HFFc6 (cell line): ENCODE measurements at places on chromosomes 1 and 21. TPM values are rescaled to one million over a fixed set of nuclear protein-coding genes. Genes with fewer than 3 reads are reported as not detected.

GRCh38 chr1:36733748-36734147 is 251.0 kb upstream of the CSF3R start:
- H3K27ac ChIP-seq: no peak overlapping the region
- H3K36me3 ChIP-seq: peaks cover 27% of the 10 kb centered on the region
- H3K4me1 ChIP-seq: no peaks in the 10 kb centered on the region
- H3K27me3 ChIP-seq: peaks cover 3% of the 10 kb centered on the region; the same call in 1 of the 2 replicates
- no peak for DNase-seq

- H3K36me3 ChIP-seq: no peaks in the 10 kb centered on the region
- no peak for DNase-seq
- H3K4me3 ChIP-seq: no peak overlapping the region
- no peak overlapping the region for H3K27ac ChIP-seq
- H3K27me3 ChIP-seq: peaks cover 1% of the 10 kb centered on the region
Observed at GRCh38 chr1:177783051-177783450, 186.8 kb downstream of the SEC16B start.

DNA sequence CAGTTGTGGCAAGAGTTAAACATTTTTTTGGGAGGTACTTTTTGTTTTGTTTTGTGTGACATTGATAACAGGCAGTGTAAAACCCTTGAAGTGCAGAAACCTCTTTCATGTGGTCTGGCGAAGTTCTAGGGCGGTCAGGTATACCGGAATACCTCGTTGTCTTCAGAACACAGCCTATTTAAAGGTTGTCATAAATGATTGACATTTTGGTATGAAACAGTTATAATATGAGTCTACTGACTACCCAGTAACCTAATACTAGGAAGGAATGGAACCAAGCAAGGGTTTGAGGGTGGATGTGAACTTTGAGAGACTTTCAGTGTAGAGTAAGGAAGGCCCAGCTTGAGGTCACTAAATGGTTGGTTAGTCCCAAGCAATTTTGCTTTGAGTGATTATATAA is 40.5 kb downstream of the PATJ start:
- H3K4me1 ChIP-seq: no peaks in the 10 kb centered on the region
- H3K27ac ChIP-seq: no peak overlapping the region

- H3K27ac ChIP-seq: no peak overlapping the region
- no peaks in the 10 kb centered on the region for H3K27me3 ChIP-seq
- DNase-seq: no peak
- peaks cover 21% of the 10 kb centered on the region for H3K36me3 ChIP-seq
- peaks cover 25% of the 10 kb centered on the region for H3K4me1 ChIP-seq
- no peak overlapping the region for H3K4me3 ChIP-seq
Observed at GRCh38 chr1:205706601-205707502, 26.5 kb upstream of the SLC45A3 start.

Gene CHAF1B
- 4.7 to 11.4 TPM (median 8.5 TPM) in 3 replicates for total RNA-seq

Gene LCE2C
- not detected in 3 replicates for total RNA-seq

Gene HES5
- 0.28 to 0.37 TPM in 2 of 3 replicates, not detected in the other for total RNA-seq
